Kidney capillary endothelial cell (primary cell): ENCODE measurements at places on chromosomes 6 and 20.
A peak's percentile ranks its signal among the peaks of the same experiment; 100 is the strongest.

- no peak for DNase-seq
Observed at GRCh38 chr20:49507741-49508434, 25.4 kb upstream of the KCNB1 start.

DNA sequence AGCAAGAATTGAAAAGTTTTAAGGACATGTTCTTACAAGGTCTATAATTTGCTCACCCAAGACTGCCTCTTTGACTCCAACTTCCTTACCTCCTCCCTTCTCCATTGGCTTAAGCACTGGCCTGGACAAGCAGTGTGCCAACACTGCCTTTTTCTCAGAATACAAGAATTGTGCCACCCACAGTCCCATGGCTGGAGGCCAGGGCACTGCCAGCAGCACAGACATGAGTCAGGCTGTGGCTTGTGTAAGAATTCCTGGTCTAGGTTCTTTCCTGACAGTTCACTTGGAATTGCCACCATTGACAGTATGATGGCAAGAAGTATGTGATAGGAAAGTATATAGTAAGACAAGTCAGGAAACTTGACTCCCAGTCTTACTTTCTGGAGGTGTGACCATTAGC lies 202.7 kb upstream of the MARCKS start:
- peak; percentile 17 for DNase-seq

DNA sequence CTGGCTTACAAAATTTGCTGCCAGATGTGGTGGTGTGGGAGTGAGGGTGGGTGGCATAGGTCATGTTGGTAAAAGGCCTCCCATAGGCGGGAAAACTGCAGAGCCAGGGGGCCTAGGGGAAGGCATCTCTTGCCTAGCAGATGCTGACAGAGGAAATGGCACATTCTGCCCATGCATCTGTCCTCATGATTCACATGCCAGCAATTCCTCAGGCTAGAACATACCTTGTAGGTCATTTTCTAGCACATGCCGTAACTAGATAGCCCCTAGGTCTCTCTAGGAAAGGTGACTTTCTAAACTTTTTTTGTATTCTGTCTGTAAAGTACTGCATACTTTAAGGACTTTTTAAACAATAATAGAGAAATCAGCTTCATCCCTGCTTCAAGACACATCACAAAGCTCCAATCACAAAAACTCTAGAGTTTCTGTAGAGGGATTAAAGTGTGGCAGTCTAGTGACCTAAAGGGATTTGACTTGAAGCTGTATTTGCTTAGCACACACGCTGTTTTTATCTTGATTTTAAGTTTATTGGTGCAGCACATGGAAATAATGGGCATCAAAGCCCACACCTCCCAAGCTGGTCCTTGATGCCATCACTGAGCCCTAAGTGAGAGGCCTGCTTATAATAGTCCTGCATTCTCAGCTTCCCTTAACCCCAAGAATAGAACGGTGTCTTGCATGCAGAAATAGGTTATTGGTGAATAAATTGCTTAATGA lies 55.2 kb downstream of the ANKEF1 start:
- no peak for DNase-seq

- DNase-seq = no peak
Observed at GRCh38 chr6:45537539-45537938, 159.8 kb upstream of the SUPT3H start.

GRCh38 chr6:130995783-130996447 lies 67.1 kb downstream of the EPB41L2 start:
- DNase-seq = no peak

DNA sequence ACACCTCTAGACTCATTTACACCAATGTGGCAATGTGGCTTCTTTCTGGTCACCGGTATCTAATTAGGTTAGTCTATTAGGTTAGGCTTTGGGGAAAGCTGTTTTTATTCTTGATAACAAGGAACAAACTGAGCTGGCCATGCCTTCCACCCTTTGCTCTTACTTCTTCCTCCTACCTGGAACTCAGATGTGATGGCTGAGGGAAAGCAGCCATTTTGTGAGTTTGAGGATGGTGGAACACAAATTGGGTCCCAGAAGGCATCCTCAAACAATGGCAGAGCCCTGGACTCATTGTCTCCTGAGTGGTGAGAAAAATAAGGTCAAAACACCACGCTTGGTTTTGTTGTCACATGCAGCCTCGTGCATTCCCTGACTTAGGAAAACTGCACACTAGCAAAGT lies 7.7 kb downstream of the CDH4 start:
- DNase-seq = no peak

DNA sequence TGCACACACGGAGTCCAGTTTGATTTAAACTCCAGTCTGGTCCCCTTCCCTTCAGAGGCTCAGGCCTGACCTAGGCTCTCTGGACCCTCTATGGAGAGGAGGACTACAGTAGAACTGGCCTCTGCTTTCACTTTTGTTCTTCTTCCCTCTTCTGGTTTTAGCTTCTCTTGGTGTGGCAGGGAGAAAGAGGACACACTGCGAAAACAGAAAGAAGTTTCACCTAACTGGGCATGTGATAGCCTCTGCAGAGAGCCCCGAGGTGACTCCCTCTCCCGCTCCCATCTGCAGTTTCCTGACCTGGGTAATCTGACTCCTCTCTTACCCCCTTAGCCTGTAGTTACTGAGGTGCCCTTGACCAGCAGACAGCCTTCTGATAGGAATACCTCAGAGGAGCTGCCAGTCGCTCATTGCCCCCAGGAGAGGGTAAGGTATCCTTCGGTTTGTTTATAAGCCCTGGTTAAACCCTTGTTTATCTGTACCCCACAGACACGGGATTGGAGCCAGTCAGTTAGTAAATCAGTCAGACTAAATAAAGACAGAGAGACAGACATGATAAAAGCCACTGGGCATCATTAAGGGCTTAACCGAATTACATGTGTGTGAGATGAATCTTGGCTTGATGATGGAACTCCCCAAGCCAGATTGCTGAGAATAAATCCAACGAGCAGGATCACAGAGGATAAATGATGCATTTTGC lies 12.0 kb upstream of the DTNBP1 start:
- DNase-seq = no peak

GRCh38 chr6:131628726-131629125 lies 684 bp upstream of the MED23 start:
- DNase-seq = no peak

GRCh38 chr6:147192278-147192911 lies 11.8 kb upstream of the STXBP5 start:
- DNase-seq = no peak

DNA sequence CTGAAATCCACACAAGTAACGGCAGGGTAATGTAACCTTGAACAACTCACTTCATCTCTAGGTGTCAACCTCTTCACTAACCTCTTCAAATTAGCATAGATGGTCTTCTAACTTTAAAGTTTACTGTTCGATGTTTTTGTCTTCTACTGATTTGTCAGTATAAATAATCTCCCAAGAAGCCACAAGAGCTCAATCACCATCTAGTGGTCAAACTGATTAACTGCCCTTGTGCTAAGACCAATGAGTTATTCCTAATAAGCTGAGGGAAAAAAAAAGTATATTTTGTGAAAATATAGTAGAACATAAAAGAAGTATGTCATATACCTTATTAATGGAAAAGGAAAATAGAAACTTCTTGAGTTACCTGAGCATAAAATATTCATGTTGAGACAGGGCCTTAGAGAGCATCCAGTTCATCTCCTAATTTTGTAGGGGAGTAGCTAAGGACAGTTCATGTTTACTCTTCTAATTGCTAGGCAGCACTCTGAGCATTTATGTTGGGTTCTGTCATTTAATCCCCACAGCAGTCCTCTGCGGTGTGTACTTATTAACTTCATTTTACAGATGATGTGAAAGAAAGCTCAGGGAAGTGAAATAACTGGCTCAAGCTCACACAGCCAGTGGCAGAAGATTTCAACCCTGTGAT lies 317.1 kb downstream of the ESR1 start:
- peak; percentile 59 for DNase-seq

DNA sequence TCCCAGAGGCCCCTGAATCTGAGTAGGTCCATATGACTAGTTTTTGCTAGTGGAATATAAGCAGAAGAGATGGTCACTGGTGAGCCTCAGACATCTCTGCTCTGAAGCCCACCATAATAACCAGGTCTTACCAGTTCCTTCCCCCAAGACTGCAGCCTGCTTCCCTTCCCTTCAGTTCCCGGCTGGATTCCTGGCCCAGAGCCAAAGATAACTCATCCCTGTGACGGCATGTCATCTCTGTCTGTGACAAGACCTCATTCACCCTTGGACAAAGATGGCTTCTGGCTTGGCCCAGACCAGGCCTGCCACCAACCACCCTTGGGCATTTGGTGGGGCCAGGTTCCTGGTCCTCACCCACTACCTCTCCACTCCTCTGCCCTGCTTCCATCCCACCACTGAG lies 145.5 kb upstream of the TOP1 start:
- DNase-seq = peak; percentile 7

DNA sequence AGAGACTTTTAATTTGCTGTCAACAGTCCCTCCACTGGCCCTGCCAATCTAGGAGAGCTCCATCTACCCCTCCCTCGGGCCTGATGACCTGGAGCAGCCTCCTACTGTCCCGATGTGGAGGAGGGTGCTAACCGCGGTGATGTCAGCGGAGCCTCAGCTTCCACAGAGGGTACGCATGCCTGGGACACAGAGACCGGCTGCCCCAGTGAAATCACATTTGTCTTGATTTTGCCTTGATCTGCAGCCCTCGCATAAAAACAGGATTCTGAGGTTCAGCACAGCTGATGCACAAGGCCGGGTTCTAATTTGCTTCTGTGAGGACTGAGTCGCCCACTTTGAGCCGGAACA lies 77.6 kb downstream of the STK35 start:
- no peak for DNase-seq
